ENCODE measurements at places on chromosomes 5 and 9.

DNA sequence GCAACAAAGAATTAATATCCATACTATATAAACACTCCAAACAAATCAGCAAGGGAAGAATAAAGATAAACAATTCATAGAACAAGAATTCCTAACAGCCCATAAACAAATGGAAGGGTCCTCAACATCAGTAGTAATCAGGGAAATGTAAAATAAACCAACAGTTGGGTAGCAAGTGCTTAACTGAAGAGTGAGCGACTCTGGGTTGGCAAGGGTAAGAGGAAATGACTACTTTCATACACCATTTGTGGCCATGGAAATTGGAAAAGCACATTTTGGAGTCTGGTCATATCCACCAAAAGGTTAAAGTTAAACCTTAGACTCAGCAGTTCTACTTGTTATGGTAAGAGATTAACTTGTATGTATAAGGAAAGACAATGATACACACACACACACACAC is 17.4 kb upstream of the RORB start:
- DNase-seq: no peak

DNA sequence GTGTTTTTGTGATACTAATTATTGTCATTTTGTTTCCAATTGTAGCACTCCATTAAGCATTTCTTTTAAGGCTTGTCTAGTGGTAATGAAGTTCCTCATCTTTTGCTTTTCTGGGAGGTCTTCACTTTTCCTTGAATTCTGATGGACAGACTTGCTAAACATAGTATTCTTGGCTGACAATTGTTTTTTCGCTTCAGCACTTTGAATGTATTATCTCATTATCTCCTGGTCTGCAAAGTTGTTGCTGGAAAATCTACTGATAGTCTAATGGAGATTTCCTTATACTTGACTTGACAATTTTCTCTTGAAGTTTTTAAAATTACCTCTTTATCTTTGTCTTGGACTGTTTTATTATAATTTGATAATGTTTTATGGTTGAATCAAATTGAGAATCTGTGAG is 147.5 kb downstream of the FAM174A start:
- DNase-seq: no peak

GRCh38 chr9:130766927-130767307 is 68.1 kb upstream of the ABL1 start:
- no peak for DNase-seq

GRCh38 chr5:171676286-171676944 is 109.2 kb upstream of the SMIM23 start:
- DNase-seq: no peak

GRCh38 chr9:106432631-106433030 is 430.3 kb upstream of the ZNF462 start:
- no peak for DNase-seq

DNA sequence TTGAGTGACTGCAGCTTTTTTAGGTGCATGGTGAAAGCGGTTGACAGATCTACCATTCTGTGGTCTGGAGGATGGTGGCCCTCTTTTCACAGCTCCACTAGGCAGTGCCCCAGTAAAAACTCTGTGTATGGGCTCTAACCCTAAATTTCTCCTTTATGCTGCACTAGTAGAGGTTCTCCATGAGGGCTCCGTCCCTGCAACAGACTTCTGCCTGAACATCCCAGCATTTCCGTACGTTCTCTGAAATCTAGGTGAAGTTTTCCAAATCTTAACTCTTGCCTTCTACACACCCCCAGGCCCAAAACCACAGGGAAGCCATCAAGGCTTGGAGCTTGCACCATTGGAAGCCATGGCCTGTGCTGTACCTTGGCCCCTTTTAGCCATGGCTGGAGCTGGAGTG is 1898.1 kb upstream of the NUDT12 start:
- no peak for DNase-seq

DNA sequence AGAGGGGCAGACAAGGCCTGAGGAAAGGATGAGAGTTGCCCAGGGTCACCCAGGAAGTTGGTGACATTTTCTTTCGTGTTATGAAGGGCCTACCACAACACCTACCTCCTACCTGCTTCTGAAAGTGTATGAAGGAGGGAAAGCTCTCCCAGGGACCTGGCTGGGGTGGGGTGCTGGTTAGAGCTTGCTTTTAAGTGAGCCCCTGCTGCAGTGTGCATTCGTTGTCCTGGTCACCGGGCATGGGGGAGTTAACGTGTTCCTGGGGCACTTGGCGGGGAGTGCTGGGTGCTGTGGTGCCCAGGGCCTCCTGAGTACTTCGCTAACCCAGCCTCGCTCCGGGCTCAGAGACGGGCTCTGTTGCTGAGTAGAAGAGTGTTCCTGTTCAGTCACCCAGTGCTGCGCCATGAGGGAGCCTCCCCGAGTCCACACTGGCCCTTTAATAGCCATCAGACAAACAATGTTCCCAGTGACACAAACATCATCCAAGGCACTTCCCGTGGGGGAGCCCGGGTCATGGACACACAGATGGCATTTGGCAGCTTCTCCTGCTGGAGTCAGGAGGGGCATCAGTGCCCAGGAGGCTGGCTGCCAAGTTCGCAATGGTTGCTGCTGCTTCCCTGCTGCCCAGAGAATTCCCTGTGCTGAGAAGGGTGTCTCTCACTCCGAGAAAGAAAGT is 85.7 kb downstream of the AMBP start:
- DNase-seq: no peak

DNA sequence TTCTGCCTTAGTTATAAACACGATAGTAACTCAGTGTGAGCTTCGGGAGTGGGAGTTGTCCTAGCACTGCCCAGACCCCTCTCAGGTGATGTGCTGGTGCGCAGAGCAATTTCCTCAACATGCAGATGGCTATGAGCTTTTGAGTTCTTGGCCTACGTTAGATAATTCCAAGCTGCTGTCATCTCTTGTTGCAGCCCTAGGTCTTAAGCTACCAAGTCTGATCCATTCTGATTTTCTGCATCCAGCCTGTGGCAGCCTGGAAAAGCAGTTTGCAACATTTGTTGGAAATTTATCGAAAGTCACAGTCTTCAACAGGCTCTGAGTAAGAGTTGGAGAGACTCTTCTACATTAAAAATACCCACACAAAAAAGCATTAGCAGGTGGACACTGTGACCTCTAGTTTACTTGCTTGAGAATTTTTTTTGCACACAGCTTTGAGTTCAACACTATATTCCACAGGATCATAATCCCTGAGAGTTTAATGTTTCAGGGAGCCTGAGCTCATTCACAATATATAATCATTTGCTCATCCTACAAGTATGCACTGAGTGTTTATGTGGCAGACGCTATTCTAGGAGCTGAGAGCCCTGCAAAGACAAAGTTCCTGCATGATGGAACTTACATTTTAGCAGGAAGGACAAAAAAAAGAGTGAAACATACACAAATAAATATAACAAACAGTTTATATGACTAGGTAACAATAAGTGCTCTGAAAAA is 91.6 kb downstream of the UBE2QL1 start:
- no peak for DNase-seq

DNA sequence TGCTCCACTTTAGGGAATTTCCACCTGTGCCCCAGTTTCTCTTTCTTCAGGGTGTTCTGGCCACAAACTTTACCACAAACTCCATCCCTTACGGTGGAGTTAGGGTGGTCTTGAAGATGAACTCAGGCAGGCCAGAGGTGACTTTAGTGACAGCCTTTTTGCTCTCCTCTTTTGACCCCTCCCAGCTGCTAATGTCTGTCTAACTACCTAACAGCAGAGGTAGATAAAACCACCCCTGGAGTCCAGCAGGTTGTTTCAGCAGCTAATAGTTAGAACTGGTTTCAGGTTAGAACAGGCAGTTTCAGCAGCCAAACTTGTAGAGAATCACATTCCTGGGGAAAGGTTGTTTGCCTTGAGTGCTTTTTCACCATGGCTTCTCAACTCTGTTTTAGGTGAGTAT is 971.3 kb upstream of the CDH18 start:
- no peak for DNase-seq

Data from T follicular helper cell (primary cell).